ENCODE measurements at places on chromosomes 11 and 22. TPM values are rescaled to one million over a fixed set of nuclear protein-coding genes. Genes with fewer than 3 reads are reported as not detected.

The A4GALT gene
- 0.31 TPM for total RNA-seq

The MRGPRX4 gene
- total RNA-seq: not detected

The CARS1 gene
- total RNA-seq: 35.7 TPM

The CAPN5 gene
- 17.2 TPM for total RNA-seq

The ABCC8 gene
- total RNA-seq: 9.8 TPM

The PRDM11 gene
- total RNA-seq: 6.2 TPM

The MUC5AC gene
- total RNA-seq: not detected

The SLC7A4 gene
- total RNA-seq: 1.4 TPM

The SMIM35 gene
- total RNA-seq: not detected

The PNPLA3 gene
- 12.8 TPM for total RNA-seq

The OR8D2 gene
- not detected for total RNA-seq

The ARHGEF17 gene
- 19.2 TPM for total RNA-seq

The NADSYN1 gene
- 22.0 TPM for total RNA-seq

The JHY gene
- total RNA-seq: 6.2 TPM

The OVCH2 gene
- total RNA-seq: not detected
